ENCODE measurements at places on chromosomes 2 and 18.

DNA sequence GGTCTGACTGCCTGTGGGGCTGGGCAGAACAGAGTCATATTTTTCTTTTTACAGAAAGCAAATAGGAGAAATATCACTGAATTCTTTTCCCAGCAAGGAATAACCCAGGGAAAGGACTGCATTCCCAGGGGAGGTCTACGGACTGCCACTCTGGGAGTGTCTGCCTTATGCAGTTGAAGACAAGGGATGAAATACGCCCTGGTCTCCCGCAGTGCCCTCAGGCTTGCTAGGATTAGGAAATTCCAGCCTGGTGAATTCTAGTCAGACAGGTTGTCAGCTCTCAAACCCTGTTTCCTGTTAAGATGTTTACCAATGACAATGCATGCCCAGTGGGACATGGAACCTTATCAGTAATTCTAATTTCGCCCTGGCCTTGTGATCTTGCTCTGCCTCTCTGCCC lies 30.3 kb upstream of the PDK1 start:
- no peak for DNase-seq

GRCh38 chr18:76391746-76392145 lies 103.3 kb downstream of the ZNF516 start:
- no peak for DNase-seq

DNA sequence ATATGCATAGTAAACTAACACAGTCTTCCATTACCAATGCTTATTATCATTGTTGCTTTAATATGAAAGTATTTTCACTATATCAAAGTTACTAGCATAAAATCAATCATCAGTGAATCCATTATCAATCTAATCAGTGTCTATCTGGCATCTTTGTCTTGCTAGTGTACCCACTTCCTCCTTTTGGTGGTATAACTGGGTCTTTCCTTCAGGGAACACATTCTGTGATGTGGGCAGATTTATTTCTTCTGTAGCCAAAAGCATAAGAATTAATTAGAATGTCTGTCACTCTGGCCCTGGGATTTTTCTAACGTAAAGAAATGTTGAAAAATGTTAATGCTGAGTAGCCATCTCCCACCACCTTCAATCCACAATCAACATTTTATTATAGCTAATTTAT lies 155.8 kb upstream of the VWC2L start:
- no peak for DNase-seq

- no peak for DNase-seq
Observed at GRCh38 chr2:96506907-96507240, 1.7 kb upstream of the NEURL3 start.

GRCh38 chr2:43729491-43730174 lies 44.2 kb upstream of the DYNC2LI1 start:
- no peak for DNase-seq

DNA sequence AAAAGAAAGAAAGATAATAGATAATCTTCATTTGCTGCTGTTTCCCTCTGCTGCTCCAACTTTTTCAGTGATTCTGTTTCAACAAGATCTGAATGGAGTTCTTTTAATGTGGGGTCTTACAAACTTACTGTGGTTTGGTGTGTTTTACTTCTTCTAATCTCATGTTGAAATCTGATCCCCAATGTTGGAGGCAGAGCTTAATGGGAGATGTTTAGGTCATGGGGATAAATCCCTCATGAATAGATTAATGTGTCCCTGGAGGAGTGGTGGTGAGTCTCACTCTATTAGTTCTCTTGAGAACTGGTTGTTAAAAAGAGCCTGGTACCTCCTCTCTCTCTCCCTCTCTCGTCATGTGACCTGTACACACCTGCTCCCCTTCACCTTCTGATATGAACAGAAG lies 442.4 kb downstream of the EPHA4 start:
- DNase-seq, result no peak

DNA sequence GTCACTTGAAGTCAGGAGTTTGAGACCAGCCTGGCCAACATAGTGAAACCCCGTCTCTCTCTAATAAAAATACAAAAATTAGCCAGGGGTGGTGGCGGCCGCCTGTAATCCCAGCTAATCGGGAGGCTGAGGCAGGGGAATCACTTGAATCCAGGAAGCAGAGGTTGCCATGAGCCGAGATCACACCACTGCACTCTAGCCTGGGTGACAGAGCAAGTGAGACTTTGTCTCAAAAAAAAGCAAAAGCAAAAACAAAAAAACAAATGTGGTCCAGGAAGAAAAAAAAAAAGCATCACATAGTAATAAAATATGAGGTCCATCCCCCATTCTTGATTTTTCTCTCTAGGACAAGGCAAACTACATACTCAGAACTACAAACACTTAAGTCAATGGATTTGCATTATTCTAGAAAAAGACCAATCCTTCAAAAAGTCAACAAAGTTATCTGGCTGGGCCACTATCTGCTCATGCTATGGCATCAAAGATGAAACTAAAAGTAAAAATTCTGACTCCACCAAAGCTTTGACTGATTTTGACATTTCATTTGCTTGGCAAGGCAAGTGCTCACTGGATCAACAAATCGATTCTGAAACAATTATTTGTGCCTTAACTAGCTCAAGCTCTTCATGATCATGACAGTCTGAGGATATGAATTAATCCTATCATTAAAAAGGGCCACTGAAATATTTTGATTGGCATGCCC lies 28.4 kb downstream of the MEX3C start:
- no peak for DNase-seq

DNA sequence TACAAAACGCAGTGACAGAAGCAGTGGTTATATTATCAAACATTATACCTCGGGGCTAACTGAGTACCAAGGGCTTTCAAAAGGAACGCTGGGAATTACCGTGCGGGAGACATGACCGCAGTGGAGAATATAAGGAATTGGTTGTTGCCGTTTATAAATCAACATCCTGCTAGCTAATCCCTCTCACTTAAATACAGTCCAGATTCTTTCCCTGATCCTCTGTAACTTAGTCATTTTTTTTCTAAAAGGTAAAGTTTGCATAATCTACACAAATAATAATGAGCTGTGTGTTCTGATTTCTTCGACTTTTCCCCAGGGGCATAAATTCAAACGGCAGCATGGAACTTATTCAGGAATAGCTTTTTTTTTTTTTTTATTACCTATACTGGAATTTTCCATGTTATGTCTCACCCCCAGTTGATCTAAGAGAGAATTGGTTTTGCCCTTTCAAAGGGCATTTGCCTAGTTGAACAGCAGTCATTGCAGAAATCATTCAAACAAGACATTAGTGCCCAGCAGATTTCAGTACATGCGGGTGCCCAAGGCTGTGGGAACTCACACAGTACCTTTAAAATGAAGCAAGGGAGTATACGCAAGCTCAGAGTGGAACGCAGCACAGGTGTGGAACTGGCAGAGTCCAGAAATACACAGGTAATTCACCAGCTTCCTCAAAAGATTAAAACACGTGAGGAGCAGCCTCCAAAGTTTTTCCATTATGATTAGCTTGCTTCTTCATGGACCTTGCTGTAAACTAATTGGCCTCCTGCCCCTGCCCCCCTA lies 63.9 kb downstream of the SMIM21 start:
- DNase-seq, result no peak

GRCh38 chr2:31258351-31258750 lies 24.4 kb downstream of the EHD3 start:
- no peak for DNase-seq

GRCh38 chr2:170891893-170892292 lies 37.2 kb upstream of the GORASP2 start:
- no peak for DNase-seq

- DNase-seq, result no peak
Observed at GRCh38 chr2:30974092-30974491, 164.1 kb downstream of the GALNT14 start.

Data from activated CD4-positive, CD25-positive, alpha-beta regulatory T cell (primary cell).